ENCODE measurements at places on chromosomes 7 and 10. TPM values are rescaled to one million over a fixed set of nuclear protein-coding genes. Genes with fewer than 3 reads are reported as not detected.

Gene TLL2
- total RNA-seq: 0.23 TPM

Gene ZKSCAN1
- 54.0 TPM for total RNA-seq

DNA sequence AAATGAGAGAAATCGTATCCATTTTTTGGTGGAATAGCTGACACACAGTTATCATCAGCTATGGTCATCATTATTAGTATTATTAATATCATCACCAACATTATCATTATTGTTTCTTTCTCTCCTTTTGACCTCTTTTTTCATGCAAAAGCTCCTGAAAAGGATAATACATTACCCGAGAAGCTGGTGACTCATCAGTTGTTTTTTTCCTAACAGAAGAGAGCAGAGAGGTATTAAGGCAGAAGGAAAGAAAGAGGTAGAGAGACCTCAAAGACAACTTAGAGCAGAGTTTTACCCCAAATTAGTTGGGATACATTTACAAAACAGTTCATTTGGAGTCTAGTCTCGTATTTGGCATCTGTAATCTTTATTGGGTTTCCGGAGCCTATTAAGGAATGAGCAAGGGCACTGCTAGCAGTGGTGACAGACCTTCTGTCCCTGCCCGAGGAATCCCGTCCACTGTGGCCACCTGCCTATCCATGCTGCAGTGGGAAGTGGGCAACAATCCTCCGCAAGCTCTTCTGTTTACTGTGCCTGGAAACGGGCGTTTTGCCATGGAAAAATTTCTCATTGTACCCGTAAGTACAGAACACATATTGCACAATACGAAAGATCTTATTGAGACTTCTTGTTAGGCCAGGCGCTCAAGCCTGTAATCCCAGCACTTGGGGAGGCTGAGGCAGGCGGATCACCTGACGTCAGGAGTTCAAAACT, 170.0 kb upstream of the MKLN1 start:
- H3K4me3 ChIP-seq: no peak overlapping the region
- no peaks in the 10 kb centered on the region for H3K4me1 ChIP-seq
- no peaks in the 10 kb centered on the region for H3K27me3 ChIP-seq
- DNase-seq: peak; percentile 12
- H3K27ac ChIP-seq: no peak overlapping the region

Gene GSDME
- total RNA-seq: 8.6 TPM

DNA sequence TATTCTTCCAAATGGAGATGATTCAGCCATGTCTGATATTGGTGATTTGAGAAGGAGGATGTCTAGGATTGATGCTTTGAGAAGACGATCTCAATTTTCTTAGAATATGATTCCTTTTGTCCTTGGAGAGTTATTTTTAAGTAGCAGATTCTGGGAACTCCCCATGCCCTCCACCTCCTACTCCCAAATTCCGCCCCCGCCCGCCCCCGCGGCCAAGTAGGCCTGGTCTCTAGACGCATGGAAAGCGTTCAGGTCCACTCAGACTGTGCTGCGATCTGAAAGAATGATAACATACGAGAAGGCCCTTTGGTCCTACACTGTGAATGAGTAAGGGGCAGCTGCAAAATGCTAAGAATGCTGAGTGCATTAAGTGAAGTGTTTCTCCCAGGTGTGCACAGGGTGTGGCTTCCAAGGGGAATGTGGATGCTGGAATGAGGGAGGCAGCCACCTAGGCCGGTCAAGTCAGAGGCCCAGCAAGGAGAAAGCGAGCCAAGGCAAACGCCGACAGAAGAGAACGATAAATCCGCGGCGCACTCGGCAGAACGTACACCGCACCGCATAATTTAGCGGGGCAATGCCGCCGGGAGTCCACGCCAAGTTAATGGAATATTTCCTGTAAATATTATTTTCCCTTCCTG, 142.3 kb downstream of the PRPF18 start:
- H3K27me3 ChIP-seq: no peaks in the 10 kb centered on the region
- DNase-seq: peak; percentile 66
- no peak overlapping the region for H3K4me3 ChIP-seq
- no peak overlapping the region for H3K27ac ChIP-seq

Gene MEST
- 195 TPM for total RNA-seq

DNA sequence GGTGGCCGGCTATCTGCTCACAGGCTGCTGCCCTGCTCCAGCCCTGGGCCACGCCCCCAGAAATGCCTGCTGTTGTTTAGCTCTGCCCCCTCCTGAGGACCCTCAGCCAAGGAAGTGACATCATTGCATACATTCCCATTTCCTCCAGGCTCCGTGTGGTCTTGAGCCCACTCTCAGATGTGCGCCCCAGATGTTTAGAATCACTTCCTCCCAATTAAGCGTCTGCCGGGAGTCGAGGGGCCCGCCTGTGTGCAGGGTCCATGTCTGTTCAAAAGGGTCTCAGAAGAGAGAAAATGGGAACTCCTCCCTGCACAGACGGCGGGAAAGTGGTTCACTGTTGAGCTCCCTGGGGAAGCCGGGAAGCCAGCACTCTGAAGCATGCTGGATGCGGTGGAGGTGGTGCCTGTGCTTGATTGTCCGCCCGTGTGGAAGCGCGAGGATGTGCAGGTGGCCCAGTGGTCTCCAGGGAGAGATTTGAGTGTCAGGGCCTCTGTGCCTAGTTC, 116.9 kb upstream of the PPIF start:
- peaks cover 12% of the 10 kb centered on the region for H3K4me1 ChIP-seq
- no peak overlapping the region for H3K4me3 ChIP-seq
- H3K27ac ChIP-seq: no peak overlapping the region
- H3K36me3 ChIP-seq: no peaks in the 10 kb centered on the region
- H3K27me3 ChIP-seq: no peaks in the 10 kb centered on the region
